ENCODE measurements at places on chromosomes 1 and 21.

DNA sequence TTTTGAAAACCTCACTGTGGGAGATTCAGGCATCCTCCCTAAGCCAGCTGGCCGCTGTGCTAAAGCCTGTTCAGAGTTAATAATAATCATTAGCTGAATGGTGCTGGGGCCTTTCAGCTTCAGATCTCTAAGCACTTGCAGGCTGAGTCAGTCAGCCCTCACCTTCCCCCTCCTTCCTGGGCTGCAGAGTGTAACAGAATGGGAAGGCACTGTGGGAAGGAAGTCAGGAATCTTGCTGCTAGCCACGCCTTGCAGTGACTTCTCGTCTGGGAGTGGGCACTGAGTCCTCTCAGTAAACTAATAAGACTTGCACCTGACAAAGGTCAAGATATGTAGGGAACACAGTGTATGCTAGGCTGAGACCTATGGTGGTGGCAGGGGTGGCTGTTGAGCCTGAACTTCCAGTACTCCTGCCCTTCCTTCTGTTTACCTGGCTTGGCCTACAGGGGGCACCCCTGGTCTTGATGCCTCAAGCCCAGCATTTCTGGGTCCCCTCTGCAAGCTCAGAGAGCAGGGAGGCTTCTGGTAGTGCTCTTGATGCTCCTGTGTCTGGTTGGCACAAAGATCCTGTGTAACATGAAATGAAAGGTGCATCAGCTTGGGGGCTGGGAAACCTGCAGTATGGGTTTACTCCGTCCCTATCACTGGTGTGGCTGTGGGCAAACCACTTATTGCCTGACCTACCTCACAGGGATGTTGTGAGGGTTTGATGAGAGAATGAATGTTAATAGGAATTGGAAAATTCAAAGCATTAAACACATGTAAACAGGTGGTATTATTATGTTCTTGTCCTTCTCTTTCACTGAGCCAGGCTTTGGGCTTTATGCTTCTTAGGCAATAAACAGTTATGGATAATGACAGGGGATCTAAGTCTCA is 6.0 kb downstream of the CYB561D1 start:
- DNase-seq: no peak

DNA sequence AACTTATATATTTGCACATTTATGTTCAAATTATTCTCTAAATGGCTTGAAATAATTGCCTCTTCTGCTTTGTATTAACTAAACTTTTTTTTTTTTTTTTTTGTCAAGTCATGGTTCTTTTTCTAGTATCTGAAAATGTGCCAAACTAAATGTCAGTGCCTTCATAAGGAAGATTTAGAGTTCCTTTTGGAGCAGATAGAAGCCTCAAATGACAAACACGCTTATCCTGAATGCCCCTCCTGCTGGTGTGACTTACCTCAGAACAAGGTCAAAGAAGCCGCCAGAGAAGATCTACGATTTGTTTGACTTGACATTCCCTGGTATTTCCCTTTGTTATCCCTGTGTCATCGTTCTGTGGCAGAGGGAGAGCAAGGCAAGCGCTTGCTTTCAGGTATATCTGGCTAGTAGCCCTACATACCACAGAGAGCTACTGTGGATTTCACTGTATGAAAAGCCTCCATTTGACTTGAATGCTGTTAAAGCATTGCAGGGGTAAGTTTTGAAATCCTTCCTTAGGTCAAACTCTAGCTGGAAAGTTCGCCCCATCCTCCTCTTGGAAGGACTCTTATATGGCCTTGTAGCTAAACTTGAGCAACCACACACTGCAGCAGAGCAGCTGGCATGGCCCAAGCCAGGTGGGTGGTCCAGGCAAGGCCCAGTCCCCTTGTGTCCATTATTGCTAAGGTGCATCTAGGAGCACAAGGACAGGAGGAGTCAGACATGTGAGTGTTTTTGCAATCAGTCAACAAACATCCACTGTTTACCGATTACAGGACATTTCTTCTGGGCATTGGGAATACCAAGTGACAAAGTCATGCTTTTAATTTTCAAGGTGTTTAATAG is 285.4 kb upstream of the USP25 start:
- DNase-seq: no peak

GRCh38 chr1:246404078-246404477 is 103.0 kb downstream of the SMYD3 start:
- DNase-seq: no peak

DNA sequence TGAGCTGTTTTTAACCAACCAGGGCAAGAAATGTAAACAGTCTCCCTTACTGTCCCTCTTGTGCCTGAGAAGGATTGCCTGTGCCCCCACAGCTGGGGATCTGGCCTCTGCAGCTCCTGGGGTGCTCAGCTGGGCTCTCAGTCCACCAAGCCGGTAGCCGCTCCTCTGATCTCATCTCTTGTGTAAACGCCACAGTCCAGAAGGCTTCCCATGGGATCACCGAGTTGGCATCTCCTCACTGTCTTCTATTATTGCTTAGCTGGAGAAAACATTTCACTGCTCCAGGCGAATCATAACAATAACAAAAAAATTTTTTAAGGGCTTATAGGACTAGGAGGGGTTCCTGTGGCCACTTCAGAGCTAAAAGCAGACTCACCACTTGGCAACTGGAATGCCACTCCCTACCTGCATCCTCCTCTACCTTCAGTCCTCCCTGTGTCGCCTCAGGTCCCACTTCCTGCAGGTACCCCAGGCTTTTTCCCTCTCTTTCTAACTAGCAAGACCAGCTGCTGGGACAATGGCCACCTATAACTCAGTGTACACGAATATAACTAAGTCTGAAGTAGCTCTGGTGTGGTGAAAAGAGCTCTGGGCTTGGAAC is 75.8 kb downstream of the ATP1A1 start:
- no peak for DNase-seq

GRCh38 chr1:47510282-47510811 is 72.5 kb downstream of the FOXD2 start:
- no peak for DNase-seq

DNA sequence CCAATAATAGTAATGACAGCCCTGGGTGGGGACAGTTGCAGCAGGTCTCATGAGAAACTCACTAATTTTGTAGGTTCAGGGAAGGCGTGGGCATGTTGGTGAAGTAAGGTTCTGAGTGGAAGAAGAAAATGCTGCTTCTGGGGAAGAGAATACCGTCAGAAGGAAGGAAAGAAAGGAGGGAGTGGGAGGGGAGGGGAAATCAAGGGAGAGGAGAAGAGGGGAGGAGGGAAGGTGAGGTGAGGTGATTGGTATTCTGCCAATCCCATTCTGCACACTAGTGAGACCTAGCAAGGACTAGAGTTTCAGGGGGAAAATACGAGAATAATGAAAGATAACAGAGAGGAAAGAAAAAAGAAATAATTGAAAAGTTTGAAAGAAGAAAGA is 32.4 kb upstream of the MGST3 start:
- DNase-seq: no peak

DNA sequence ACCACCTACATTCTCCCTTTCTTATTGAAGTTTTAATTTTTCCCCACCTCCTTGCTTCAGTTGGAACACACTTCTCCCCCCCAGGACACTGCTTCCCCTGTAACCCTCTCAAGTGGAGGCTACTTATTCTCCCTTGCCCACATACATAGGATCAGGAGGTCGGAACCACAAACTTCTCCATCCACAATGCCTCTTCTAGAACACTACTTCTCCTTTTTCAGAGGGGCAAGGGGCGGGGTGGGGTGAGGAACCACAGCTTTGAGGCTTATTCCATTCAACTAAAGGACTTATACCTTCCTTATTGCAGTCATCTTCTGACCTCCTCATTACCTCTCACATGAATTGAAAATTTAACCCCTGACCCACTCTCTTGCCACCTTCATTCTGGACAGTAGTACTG is 81.3 kb downstream of the NEK7 start:
- DNase-seq: no peak

- peak; percentile 77 for DNase-seq
Observed at GRCh38 chr1:241612533-241613477, 27.4 kb downstream of the CHML start.

DNA sequence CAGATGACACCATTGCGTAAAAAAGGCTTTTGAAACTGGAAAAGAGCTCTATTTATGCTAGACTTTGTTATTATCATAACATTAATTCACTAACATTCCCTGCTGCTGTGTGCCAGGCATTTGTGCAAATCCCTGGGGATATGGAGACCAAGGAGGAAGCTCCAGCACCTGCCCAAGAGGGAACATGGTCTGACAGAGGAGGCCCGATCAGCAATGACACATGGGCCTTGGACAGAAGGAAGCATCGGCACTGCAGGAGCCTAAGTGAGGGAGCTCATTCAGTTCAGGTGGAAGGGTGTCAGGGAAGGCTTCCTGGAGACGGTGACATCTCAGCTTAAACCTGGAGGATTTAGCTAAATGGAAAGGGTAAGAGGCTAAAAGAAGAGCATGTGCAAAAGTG is 13.9 kb downstream of the CAMK2N1 start:
- no peak for DNase-seq

- no peak for DNase-seq
Observed at GRCh38 chr1:38328278-38329035, 281.9 kb upstream of the POU3F1 start.

DNA sequence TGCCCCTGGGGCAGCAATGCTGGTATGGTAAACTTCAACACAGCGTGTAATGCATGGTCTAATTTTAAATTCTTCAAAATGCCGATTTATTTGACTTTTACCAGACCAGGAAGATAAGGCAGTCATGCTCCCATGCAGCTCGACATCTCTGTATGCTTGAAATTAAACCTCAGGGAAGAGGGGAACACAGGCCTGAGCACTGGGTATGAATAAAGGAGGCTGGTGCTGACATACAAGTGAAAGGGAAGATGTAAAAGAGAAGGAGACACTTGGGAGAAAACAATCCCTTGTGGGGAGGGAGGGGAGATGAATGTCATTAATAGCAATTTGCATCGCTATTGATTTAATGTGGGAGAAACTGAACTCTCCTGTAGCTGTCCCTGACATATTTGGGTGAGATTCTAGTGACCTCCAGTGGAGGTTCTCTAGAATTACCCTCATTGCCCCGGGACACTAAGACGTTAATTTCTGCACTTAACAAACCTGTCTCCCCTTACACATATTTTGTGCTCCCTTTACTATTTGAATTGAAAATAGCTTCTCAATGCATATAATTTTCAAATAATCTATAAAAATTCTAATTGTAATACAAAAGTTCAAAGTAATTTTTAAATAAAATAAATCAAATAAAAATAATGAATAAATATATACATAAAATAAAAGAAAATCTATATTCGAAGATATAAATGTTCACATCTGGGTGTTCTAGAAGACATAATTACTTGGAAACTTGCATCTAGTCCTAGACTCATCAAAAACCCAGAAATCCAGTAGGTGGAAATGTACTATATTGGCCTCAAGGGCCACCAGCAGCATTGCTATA is 283.1 kb downstream of the LMX1A start:
- DNase-seq: peak; percentile 11

- DNase-seq: no peak
Observed at GRCh38 chr1:224434691-224435317, at the start of gene WDR26. TSS of gene WDR26 (minus strand) at chr1:224434797.

- DNase-seq: no peak
Observed at GRCh38 chr1:183674886-183675285, 21.8 kb upstream of the APOBEC4 start.

GRCh38 chr1:145711213-145711651 is 4.1 kb upstream of the PDZK1 start:
- DNase-seq: no peak

- peak; percentile 55 for DNase-seq
Observed at GRCh38 chr1:161738627-161739287, 10.8 kb upstream of the DUSP12 start.

DNA sequence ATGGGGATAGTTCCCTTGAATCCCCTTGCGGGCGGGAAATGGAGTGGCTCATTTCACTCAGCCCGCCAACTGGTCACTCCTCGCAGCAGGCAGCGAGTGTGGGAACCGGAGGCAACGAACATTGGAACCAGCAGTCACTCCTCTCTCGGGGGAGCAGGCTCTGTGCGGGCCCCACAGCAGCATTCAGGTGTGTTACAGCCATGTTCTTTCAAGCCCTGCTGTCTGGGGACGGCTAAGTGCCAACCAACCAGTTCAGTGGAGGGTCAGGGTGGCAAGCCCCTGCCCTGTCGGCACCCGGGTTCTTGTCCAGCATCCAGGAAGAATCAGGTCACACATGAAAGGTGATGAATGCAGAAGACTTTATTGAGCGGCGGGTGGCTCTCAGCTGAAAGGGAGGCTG is 370.5 kb downstream of the NUF2 start:
- no peak for DNase-seq

- no peak for DNase-seq
Observed at GRCh38 chr21:30245061-30245460, 29.2 kb upstream of the CLDN8 start.

GRCh38 chr1:87117761-87118368 is 203.4 kb downstream of the HS2ST1 start:
- DNase-seq: no peak

- DNase-seq: no peak
Observed at GRCh38 chr1:181318858-181319235, 164.5 kb upstream of the CACNA1E start.

GRCh38 chr21:39842741-39843459 is 24.3 kb upstream of the PCP4 start:
- no peak for DNase-seq

- DNase-seq: no peak
Observed at GRCh38 chr21:15667010-15667409, 62.8 kb upstream of the USP25 start.

DNA sequence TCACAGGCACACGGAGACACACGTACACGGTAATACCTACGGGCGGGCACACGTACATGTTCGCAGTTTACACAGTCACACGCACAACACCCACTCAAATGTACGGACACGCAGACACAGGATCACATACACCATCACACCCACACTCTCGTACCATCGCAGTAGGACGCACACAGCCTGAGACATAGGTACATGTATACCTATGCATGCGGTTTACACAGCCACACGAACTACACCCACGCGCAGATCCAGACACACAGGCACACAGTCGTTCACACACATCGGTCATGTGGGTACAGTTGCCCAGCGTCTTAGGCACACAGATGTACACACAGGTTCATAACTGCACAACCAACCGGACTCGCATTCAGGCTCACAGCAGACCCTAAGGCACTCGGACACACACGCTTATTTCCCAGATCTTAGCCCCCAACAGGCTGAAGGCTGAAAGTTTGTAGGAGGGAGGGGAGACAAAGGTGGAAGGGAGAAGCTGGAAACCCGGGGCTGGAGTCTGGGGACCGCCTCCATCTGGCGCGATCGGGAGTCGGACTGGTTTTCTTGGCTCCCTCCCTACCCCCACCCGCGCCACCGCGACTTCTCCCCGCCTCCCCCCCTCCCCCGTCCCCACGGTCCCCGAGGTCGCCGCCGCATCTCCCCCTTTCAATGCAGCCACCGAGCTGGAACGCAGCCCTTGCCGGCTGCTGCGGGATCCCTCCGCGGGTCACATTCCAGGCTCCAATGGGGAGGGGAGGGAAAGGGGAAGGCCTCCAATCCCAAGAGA is 51.9 kb upstream of the SYNC start:
- DNase-seq: no peak

DNA sequence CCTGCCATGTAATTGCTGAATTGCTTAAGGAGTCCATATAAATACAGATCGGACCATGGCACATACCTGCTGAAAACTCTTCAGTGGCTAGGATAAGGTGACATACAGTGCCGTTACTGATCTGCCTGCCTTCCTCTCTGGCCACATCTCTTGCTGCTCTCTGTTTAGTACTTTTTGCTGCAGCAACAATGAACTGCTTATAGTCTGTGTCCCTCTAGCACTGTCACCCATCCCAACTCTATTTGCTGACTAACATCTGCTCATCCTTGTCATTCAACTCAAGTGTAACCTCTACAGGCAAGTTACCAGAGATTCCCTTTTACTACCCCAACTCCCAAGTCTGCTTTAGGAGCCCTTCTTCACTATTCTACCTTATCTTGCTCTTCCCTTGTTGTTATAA is 65.6 kb downstream of the GTF2B start:
- no peak for DNase-seq
